SK-N-SH (cell line): ENCODE measurements at places on chromosomes 2 and 18.

DNA sequence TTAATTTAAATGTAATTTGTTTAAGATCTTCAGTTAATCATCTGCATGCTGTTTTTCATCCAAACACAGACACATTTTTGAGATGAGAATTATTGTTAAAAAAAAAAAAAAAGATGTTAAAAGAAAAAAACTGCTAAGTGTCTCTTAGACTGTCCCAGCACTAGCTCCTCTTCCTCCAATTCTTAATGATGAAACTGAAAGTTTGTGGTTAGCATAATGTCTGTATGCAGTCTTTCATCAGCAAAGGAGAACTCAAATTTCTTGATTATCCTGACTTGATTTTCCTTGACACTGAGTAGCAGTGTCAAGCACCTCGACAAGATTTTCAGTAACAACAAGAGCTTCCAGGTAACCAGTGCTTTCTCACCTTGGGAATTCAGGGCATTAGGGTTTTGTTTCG lies 274.4 kb downstream of the LRRTM1 start:
- DNase-seq = no peak

- no peak for DNase-seq
Observed at GRCh38 chr2:128354161-128354560, 35.5 kb upstream of the HS6ST1 start.

- DNase-seq = no peak
Observed at GRCh38 chr2:230681171-230681545, 31.5 kb upstream of the CAB39 start.

DNA sequence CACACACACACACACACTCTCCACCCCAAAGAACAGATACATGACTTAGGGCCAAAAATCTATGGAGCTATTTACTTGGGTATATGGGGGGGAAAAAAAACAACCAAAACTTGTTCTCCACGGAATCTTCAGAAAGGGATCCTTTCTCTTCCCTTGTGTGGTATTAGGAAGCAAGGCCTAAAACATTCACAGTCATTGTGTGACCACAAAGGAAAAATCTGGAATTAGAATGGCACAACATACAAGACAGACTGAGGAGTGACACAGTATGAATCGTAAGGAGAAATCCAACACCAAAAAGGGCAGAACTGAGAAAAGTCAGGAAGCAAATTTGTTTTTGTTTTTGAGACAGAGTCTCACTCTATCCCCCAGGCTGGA lies 70.3 kb downstream of the ASXL2 start:
- no peak for DNase-seq

DNA sequence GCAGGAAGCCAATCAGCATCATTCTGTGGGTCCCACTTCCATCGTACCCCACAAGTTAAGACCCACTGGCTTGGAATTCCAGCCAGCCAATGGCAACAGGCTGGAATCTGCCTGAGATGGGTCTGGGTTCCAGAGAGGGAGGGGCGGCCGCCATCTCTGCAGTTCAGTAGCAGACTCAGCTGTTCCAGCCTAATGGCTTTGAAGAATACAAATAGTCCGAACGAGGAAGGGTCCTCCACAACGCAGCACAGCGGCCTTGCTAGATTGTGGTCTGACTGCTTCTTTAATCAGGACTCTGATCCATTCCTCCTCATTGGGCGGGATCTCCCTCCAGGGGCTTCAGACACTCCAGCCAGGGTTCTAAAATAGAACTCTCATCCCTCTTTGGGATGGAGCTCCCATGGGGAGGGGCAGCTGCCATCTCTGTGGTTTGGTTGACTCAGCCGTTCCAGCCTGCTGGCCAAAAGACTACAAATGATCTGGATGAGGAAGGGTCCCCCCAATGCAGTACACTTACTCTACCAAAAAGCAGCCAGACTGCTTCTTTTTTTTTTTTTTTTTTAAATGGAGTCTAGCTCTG lies 42.7 kb upstream of the PAIP2B start:
- DNase-seq = no peak

DNA sequence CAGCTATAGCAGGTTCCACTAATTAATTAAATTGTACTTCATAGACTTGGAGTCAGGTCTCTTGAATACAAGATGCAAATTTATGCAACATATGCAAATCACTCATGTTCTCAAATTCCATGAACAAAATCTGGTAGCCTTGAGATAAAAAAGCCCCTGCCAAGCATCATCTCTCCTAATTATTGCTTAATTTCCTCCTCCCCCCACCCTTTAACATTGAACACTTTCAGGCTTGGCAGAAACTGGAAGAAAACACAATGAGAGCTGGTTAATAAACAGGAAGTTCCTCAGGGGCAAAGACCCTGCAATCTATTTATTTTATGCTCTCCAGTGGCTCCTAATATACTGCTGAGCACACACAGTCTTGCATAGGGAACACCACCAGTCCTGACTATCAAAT lies 35.6 kb upstream of the ACVR1 start:
- no peak for DNase-seq

DNA sequence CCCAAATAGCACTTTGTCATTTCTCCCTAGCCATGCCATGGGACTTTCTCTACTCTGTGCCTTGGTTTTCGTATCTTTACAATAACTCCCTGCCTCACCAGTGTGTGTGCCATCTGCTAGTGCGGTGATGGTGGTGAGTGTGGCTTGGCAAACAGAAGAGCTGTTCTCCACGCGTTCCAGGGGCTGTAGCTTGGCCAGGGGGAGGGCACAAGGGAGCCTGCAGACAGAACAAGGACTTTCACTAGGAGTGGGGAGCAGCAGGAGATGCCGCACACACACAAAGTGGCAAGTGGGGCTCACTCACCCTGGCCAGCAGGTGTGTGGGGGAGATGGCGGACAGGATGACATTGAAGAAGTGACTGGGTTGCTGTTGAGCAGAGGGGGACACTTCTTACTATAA lies 196.9 kb downstream of the HAUS1 start:
- DNase-seq = no peak

GRCh38 chr2:190933361-190933760 lies 52.7 kb downstream of the GLS start:
- DNase-seq = no peak

DNA sequence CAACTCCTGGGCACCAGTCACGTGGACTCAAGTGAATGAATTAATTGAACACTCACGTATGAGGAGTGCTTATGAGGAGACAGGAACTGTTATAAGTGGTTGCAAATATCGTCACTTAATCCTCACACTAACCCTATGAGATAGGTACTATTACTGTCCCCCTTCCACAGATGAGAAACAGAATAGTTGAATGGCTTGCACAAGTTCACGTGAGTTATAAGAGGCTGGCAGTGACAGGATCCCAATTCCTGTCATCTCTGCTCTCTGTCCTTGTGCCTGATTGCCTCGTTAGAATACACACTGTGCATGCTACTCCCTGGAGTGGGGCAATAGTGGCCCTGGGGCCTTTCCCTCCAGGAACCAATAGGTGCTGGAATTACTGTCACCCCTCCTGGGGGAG lies 253.5 kb downstream of the DYSF start:
- no peak for DNase-seq

GRCh38 chr2:2914252-2914651 lies 463.4 kb downstream of the EIPR1 start:
- DNase-seq = no peak

- no peak for DNase-seq
Observed at GRCh38 chr2:16559278-16560067, 106.2 kb downstream of the CYRIA start.

DNA sequence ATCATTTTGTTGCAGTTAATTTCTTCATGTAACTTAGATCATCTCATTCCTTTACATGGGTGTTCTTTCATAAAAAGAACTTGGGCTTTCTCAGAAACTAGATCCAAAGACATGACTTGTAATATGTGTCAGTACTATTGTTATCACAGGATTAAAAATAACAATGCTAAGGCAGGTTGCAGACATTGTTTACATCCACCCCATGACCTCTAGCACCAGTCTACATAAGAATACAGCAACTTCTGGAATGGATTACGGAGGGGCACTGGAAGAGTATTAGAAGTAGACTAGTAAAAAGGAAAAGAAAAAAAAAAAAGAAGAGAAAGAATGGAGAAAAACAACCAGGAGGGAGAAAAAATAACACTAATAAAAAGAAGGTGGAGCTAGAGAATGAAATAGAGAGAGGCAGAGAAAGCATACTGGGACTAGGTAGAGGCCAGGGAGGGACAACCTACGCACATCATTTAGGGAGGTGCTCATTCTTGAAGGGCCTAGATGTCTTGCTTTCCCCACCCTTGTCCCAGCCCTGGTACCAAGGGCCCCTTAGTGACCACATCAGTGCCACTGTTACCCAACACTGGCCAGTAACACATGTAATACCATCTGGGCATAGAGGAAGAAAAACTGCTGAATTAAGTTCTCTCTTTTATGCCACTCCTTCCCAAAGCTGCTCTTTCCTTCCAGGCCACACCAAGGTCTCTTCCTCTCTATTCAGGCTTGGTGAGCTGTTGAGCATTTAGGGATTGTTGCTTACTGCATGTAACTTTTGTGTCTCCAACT lies 70.6 kb upstream of the KLF7 start:
- DNase-seq = no peak

GRCh38 chr2:126344493-126344892 lies 311.5 kb upstream of the GYPC start:
- no peak for DNase-seq

GRCh38 chr2:100756704-100757103 lies 63.2 kb upstream of the NPAS2 start:
- DNase-seq = no peak

- no peak for DNase-seq
Observed at GRCh38 chr2:134234535-134234934, 19.3 kb upstream of the MGAT5 start.

- peak; percentile 45 for DNase-seq
Observed at GRCh38 chr2:42171396-42171980, 2.3 kb downstream of the EML4 start.

DNA sequence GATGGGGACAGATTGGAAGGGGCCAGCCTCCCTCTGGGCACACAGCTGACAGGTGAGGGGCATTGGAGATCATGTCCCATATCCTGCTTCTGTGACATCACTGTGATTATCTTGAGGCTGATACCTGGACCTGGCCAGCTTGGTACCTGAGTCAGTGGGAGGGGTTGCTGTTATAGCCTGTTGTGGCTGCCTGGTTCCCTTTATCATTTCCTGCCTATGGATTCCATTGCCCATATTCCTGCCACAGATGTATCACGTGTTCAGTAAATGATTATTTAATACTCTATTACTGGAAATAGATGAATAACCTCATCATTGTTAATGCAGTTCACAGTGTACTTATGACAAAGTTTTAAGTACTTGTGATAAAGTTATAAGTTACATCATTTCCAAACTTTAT lies 7.8 kb upstream of the SCYGR1 start:
- DNase-seq = no peak

- peak; percentile 40 for DNase-seq
Observed at GRCh38 chr18:3441290-3441689, 8.7 kb upstream of the TGIF1 start.

GRCh38 chr2:71700658-71701397 lies 247.5 kb downstream of the DYSF start:
- DNase-seq = no peak

DNA sequence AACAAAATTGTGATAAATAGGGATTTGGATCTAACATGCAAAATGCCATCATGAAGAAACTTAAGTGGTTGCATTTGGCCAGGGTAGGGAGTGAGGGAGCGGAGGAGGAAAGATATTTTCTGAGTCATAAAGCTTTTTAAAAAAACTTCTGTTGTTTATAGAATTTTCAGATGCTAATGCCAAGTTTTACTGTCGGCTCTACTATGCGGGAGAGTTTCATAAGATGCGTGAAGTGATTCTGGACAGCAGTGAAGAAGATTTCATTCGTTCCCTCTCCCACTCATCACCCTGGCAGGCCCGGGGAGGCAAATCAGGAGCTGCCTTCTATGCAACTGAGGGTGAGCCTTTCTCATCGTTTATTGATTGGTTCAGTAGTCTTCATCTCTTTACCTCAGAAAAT lies 56.0 kb upstream of the PTH2R start:
- DNase-seq = no peak

DNA sequence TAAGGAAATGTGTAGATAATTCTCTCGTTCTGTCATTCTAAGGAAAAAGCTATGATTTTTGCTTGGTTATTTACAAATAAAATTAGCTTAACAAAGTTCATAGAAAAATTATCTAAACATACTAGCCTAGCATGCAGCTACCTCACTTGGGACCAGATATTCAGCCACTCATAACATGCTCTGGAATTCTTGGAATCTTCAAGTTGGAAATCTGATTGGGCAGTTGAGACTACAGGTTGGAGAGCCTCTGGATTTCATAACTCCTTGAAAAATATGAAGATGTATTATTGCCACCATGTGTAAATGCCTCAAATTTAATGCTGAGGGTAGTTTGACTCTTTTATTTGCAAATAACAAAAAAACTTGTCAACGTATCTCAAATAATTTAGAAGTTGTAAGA lies 132.2 kb upstream of the GULP1 start:
- no peak for DNase-seq

GRCh38 chr18:58113337-58113736 lies 69.3 kb downstream of the NEDD4L start:
- DNase-seq = no peak

GRCh38 chr18:31203794-31204148 lies 41.1 kb upstream of the DSC1 start:
- no peak for DNase-seq

DNA sequence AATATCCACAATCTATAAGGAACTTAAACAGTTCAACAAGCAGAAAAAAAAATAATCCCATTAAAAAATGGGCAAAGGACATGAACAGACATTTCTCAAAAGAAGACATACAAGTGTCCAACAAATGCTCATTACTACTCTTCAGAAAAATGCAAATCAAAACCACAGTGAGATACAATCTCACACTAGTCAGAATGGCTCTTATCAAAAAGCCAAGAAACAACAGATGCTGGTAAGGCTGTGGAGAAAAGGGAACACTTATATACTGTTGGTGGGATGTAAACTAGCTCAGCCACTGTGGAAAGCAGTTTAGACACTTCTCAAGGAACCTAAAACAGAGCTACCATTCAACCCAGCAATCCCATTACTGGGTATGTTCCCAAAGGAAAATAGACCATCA lies 7.2 kb upstream of the CRYGB start:
- no peak for DNase-seq

DNA sequence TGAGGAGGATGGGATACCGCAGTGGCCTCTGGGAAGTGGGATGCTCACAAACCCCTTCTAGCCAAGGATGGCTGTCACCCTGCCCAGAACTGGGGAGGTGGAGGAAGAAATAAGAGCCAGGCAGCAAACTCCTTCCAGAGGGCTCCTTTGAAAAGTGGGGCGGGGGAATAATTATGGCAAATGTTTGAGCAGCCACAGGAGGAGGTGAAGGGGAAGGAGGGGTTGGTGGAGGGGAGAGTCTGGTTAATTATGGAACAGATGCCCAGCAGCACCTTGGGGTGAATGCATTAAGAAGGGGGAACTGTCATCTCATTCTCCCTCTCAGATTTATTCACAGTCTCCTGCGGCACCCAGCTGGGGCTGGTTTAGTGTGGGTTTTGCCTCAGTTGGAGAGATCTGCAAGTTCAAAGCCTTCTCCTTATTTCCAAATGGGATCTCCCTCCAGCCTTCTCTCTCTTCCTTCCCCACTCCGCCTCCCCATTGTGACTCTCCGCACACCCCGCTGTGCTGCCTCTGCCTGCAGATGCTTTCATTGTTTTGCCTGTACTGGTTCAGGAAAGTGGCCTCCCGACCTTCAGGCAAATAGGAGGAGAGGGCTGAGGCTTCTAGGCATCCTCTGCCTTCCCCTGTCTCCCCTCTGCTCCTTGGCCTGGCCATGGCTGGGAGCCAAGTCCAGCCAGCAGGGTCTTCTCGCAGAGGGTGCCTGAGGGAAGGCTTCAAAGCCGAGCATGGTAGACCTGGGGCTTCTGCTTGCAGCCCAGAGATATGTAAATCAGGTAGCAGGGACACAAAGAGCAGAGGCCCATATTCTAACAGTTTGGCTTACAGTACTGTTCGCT lies 457.2 kb upstream of the MEX3C start:
- no peak for DNase-seq
